ENCODE measurements at places on chromosomes 5 and 9.

GRCh38 chr5:79809743-79810142 lies 120.1 kb downstream of the CMYA5 start:
- no peak for DNase-seq

DNA sequence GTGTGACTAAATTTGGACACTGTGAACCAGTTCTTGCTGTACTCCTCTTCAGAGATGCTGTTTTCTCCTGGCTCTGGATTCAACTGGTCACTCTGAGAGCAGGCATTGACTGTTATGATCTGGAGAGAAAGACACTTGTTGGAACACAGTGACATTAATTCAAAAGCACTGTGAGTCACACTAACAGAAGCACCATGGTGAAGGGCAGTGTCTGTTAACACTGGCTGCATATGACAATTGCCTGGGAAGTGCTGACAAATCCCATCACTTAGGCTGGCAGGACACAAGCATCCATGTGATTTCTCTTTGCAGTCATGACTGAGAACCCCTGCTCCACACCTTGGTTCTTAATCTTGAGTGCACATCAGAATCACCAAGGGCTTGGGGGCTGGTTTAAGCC lies 132.4 kb downstream of the TRPM6 start:
- no peak for DNase-seq

- DNase-seq: no peak
These were observed 478.2 kb downstream of the SPATA31D1 start for GRCh38 chr9:82466616-82467260.

- DNase-seq: no peak
These were observed 171.8 kb upstream of the TNC start for GRCh38 chr9:115289757-115290208.

DNA sequence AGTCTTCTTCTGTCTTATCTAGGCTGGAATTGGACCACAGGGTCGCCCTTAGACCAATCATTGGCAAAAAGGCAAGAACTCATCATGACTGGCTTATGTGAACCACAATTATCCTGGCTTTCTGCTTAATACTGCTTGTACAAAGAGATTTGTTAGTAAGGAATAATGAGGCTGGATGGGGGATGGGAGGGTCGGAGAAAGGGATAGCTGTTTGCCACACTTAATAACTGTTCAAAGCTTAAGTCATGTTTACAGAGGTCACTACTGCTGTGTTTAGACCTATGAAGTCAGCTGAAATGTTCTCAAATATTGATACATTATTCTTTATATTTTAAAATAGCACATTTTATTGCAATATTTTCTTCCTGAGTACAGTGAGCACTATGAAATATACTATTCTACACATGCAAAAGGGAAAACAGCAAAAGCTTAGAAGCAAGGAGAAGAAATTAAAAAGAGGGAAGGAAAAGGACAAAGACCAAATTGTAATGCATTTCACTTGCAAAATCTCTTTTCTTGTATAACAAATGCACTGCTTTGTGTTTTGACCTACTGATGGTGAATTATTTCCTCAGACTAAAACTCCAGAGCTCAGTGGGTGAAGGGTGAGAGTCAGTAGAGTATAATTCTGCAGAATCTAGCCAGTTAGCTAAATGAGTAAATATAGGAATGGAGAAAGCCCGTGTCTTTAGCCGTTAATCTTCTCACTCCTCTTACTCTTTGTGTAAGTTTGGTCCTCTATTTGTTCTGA lies 404.9 kb upstream of the ZNF608 start:
- no peak for DNase-seq

- no peak for DNase-seq
These were observed 632.6 kb upstream of the WWC1 start for GRCh38 chr5:167658889-167659288.

- DNase-seq: no peak
These were observed 98.4 kb downstream of the SCAMP1 start for GRCh38 chr5:78458843-78459242.

DNA sequence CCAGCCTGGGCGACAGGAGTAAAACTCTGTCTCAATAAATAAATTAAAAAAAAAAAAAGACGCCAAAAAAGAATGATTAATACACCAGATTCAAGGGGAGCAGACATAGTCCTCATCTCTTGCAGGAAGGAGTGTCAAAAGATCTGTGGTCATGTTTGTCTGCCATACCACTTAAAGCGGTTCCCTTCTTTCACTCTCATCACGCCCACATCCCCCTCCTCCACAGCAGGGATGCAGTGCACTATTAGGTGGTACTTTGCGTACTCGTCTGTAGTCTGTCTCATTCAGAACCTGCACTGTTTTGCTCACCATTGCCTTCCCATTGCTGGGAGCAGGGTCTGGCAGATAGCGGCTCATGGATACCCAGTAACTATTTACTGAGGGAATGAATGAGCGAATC lies 11.2 kb downstream of the CDHR2 start:
- no peak for DNase-seq

DNA sequence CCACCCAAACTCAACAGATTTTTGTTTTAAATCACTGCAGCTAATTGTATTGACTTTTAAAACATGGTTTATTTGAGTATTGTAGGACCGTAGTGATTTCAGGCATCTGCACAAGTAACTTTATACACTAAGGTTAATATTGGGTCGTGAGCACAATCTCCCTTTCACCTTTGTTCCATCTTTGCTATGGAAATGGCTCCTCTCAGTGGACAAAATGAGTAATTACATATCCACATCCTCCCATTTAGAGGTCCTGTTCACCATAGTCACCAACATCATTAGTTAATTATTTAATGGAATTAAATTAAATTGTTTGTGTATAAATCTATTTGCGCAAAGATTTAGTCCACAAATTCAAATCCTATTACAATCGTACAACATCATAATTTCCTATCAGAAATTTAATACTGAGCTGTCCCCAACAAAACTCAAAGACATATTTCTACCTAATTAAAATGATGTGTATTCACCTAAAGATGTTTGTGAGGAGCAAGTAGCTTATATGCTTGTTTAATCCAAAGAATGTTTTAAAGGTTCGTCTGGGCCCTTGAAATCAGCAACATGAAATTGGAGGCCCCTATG lies 173.0 kb upstream of the DAPK1 start:
- peak; percentile 71 for DNase-seq

DNA sequence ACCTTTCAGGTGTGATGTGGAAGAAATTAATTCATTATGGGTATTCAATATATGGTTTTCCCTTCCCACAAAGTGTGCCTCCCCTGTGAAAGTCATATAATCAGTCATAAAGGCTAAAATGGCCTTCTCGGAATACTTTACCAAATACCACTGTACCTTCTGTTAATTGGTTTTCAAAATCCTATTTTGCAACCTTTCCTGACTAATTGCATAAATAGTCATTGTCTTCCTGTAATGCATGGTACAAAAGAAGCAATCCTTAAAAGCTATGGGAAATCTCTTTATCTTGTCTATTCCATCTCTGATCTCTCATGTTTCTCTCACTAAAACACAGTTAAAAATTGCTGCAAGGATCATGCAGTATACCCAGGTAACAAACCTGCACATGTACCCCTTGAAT lies 44.3 kb upstream of the UGCG start:
- DNase-seq: no peak

GRCh38 chr5:172101547-172102217 lies 86.3 kb downstream of the STK10 start:
- no peak for DNase-seq

Measured in NAMALWA (cell line).